ENCODE measurements at places on chromosomes 7 and 10.

GRCh38 chr7:24427048-24427447 is 143.1 kb downstream of the NPY start:
- no peak for DNase-seq

- no peak for DNase-seq
Measured at GRCh38 chr7:119748251-119748860, 524.6 kb upstream of the KCND2 start.

DNA sequence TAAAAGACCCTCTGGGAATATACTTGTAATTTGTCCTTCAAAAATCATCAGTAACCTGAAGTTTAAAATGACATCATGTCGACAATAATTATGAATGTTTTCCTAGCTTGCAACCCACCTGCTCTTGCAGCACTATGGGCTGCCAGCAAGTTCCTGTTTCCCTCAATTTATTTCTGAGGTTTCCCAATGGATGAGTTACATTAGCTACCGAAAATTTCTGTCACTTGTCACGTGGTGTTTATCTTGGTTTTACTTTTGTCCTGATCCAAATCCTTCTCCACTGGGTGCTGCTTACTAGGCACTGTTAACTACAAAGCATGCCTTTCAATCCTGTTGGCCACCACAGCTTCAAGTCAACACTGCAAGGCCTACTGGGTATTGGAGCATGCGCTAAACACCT is 31.5 kb downstream of the GIMAP8 start:
- DNase-seq, result no peak

GRCh38 chr10:15605740-15606369 is 113.9 kb downstream of the ITGA8 start:
- no peak for DNase-seq

DNA sequence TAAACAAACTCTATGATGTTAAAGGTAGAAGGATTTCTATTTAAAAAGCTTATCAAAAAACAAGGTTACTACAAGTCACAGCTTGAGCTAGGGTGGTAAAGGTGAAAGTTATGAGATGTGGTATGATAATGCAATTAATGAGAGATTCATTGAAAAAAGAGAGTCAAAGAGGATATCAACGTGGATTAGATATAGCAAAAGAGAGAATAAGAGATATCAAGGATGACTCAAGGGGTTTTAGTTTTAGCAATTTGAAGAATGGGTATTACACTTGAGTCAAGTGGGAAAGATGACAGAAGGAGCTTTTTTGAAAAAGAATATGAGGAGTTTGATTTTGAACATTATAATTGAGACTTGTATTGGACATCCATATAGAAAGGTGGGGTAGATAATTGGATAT is 59.8 kb downstream of the NUTM2E start:
- DNase-seq, result no peak
